ENCODE measurements at places on chromosomes 2 and 18.

- DNase-seq, result no peak
Observed at GRCh38 chr2:195651046-195651445, 6.0 kb upstream of the SLC39A10 start.

- no peak for DNase-seq
Observed at GRCh38 chr18:33052886-33053285, 280.1 kb upstream of the KLHL14 start.

DNA sequence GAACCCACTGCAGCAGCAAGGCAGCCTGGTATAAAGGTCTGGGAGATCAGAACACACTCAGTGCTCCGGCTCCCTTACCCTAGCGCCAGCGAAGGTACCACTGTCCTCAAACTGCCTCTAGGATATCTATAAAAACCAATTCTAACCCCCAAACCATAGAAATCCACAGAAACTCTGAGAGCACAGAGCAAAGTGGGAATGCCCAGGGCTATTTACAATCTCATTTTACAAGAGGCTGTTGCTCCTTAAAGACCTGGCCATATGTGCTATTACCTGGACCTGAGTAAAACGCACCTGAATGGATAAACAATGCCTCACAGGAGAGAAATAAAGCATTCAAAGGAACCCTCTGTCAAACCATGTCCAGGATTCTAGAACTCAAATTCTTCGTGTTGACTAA, 4.3 kb downstream of the STK39 start:
- DNase-seq, result no peak

DNA sequence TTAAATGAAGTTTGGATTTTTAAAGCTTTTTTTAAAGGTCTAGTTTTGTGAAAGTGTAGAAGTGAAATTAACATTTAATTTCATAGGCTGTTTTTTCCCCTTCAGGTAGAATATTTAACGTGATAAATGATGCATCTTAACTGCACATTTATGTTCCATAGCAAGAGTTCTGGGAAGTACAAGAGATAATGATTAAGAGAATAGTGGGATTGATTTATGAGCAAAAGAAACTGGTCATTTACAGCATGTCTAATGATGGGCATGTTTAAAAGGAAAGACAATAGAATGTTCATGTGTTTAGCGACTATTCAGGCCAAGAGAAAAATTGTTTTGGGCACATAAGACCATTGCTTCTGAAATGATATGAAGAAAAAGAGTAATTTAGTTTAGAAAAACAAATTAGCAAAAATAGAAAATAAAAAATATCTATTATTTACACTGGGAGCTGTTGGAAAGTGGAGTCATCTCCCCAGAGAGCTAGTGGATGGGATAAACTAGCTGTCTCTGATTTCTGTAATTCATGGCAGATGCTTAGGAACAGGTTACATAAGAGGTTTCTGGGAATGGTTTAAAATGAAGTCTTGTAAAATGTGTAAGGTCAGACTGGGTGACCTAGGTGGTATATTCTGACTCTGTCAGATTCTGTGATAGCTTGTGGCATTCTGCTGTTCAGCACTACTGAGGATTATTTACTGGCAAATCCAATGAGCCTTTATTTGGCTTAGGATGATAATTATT, 60.7 kb downstream of the WDR7 start:
- DNase-seq, result no peak

- DNase-seq, result no peak
Observed at GRCh38 chr2:234374150-234374508, 122.8 kb downstream of the ARL4C start.

DNA sequence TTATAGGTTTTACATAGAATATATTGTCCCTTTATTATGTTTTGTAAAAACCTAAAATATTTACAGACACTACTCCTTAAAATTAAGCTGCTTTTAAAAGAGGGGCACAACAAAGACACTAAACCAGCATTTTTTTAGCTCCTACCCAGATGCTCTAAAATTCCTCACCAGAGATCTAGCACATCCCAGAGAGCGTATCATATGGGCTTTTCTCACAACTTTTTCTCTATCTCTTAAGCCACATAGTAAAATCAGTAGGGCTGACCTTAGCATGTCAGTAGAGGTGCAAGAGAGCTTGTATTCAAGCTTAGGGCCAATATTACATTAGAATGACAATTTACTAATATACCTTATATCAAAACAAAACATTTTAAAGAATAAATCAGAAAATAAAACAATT, 216.3 kb downstream of the TMX3 start:
- no peak for DNase-seq

DNA sequence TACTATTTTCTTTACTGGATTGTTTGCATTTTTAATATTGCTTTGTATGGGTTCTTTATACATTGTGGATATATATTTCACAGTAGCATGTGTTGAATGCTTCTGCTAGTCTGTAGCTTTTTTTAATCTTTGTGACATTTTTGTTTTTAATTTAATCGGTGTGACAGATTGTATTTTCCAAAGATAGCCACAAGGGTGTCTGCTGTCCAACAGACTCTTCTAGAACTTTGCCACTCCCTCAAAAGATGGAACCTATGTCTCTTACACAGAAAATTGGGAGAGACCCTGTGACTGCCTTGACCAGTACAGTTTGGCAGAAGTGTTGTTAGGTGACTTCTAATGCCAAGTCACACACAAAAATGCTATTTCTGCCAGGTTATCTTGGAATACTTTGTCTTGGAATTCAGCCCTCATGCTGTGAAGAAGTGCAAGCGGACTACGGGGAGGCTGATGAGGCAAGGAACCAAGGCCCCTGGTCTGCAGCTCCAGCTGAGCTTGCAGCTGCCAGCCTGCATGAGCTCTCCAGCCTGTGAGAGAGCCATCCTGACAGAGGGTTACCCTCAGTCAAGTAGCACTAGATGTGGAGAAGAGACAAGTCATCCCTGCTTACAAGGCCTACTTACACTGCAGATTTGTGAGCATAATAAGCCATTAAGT, 110.8 kb downstream of the TDRD15 start:
- no peak for DNase-seq

- no peak for DNase-seq
Observed at GRCh38 chr18:10442551-10442971, 11.9 kb upstream of the APCDD1 start.

DNA sequence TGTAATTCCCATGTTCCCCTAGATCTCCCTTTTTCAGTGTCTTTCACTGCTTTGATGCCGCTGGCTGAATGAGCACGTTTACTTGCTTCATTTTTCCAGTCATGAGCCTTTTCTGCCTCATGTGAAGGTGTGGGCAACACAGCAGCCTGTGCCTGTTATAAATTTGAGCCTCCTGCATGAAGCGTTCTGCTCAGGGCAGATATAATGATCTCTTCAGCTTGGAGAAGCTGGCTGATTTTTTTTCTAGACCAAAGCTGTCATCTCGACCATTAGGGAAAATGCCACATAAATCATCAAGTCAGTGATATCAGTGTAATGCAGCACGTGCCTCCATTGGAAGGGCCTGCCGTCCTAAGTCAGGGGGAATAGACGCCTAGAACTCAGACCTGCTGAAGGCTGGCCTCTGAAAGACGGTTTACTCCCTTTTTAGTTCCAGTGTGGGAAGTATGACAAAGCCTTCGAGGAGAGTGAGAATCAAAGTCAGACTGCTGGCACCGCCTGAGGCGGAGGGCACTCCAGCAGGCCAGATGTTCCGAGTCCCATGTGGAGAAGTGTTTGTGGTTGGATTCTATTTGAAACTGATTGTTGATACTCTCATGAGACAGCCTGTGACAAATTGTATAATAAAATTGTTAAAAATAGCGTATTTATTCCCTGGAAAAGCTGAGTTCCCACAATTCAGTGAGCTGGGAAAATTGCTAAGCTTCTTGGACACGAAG, 196.5 kb downstream of the MYO1B start:
- DNase-seq, result no peak

GRCh38 chr18:36419900-36420531, 122.5 kb downstream of the FHOD3 start:
- DNase-seq, result no peak

GRCh38 chr2:24410976-24411375, 50.6 kb upstream of the ITSN2 start:
- DNase-seq, result no peak

- DNase-seq, result no peak
Observed at GRCh38 chr18:74486119-74486849, 9.9 kb upstream of the CNDP2 start.

- DNase-seq, result no peak
Observed at GRCh38 chr18:9722691-9723090, 14.6 kb downstream of the RAB31 start.

GRCh38 chr2:224159345-224159928, 120.4 kb upstream of the SERPINE2 start:
- no peak for DNase-seq

DNA sequence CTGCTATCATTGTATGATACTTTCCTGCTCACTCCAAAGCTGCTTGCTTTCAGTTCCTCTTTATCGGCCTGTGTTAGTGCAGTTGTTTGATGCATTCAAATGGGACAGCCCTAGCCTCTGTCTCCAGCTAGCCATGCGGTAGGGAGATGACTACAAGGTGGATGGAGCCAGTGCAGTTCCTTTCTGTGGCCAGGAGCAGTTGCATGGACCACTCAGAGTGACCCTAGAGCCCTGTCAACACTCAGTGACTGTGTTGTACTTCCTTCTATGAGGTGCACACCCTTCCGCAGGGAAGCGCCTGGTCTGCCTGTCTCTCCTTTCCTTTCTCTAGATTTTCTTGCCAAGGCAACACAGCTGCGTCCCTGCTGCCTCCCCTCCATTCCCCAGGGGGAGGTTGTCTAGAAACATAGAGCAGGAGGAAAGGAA, 33.8 kb downstream of the KCNS3 start:
- no peak for DNase-seq

GRCh38 chr2:31004257-31004656, 134.0 kb downstream of the GALNT14 start:
- DNase-seq, result no peak

- no peak for DNase-seq
Observed at GRCh38 chr2:62686012-62686685, 19.4 kb upstream of the EHBP1 start.

GRCh38 chr2:171846894-171847293, 47.1 kb downstream of the SLC25A12 start:
- DNase-seq, result no peak

- DNase-seq, result no peak
Observed at GRCh38 chr2:232604535-232604934, 28.9 kb upstream of the EFHD1 start.

DNA sequence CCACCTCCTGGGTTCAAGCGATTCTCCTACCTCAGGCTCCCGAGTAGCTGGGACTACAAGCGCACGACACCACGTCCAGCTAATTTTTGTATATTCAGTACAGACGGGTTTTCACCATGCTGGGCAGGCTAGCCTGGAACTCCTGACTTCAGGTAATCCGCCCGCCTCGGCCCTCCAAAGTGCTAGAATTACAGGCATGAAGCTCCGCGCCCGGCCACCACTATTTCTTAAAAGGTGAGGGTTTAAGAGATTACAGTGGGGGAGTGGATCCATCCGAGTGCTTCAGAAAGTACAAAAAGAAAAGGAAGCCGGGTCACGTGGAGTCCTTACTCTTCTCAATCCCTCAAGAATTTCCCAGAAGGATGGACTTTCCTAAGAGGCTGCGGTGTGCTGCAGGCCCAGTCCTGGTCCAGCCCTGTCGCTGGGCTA, 146.9 kb downstream of the ANKRD44 start:
- no peak for DNase-seq
